ENCODE measurements at places on chromosomes 12 and 14.

- DNase-seq: no peak
Measured at GRCh38 chr14:45947830-45948229, 694.8 kb upstream of the MIS18BP1 start.

- no peak for DNase-seq
Measured at GRCh38 chr14:64686282-64686615, 18.0 kb upstream of the PLEKHG3 start.

DNA sequence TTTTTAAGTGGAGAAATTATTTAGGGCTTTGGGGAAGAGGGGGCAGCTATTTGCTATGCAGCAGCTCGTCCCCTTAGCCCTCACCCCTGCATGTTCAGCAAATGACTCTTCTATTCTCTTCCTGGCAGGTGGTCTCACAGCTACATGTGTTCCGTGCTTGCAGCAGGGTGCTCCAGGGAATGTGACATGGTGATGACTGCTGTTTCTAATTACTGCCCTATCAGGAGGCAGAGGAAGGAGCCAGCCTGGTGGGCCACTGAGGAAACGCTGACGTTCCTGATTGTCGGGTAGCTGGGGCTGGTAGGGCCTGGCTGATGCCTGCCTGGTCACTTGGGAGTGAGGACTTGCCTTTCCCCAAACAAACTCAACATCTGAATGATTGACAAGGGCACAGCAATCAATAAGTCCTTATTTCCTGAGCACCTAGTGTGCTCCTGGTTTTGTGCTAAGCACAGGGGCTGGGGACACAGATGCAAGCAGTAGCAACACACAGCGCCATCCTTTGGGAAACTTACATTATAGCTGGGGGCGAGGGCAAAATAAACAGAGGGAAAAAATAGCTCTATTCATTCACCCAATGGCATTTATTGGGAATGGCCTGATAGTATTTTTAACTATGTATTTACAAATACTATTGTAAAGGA, 377.8 kb downstream of the FUT8 start:
- no peak for DNase-seq

- DNase-seq: no peak
Measured at GRCh38 chr12:125755512-125755911, 690.3 kb downstream of the AACS start.

- DNase-seq: no peak
Measured at GRCh38 chr14:79100578-79100977, 930.4 kb downstream of the NRXN3 start.

GRCh38 chr12:120763250-120763649, 37.6 kb downstream of the ACADS start:
- no peak for DNase-seq

DNA sequence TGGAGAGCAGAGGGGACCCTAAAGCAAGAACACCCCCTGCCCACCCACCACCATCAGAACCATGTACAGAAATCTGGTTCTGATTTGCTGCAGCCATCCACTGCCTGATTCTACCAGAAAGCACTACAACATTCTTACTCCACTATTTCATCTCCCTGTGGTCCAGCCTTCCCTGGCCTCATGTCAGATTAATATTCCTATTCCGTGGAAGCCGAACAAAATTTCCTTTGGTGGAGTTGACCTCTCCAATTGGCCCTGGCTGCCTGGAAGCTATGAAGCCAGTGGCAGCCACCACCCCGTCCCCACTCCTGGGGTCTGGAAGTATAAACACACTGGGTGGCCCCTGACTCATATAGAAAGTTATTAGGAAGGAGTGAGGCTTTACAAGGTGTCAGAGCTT, 60.2 kb downstream of the ANO2 start:
- DNase-seq: no peak

All from AG09309 (cell line).